NCI-H774 (cell line): ENCODE measurements at places on chromosomes 7 and 10.

DNA sequence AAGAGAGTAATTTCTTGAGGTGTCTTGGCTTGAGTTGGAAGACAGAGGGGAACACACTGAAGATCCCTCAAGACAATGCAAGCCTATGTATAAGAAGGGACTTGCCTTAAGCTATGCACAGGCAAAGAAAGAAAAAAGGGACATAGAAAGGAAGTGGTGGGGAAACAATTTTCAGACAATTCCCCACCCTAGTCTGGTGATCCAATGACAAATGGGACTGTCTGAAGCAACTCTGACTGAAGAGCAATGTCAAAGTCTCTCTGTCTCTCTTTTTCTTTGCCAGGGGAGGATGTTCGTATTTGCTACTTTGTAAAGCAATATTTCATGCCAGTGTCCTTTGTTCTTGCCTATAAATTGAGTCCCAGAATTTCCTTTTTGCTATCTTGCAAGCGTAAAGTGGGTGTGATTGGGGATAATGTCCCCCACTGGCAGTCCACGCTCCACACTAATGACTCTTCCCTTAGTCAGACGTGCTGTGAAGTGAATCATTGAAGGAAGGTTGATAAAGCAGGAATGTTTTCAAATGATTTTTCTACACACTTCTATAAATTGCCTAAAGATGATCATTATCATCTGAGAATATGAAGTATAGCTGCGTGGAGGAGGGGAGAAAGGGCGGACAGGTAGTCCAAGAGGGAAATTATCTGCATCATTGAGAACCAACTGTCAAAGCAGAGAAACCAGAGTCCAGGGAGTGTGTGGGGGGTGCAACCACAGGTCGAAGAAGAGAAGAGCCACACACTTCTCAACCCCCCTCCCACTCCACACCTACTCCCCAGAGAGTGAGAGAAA is 243.8 kb upstream of the ETV1 start:
- DNase-seq: no peak

GRCh38 chr7:66173856-66174255 is 31.3 kb upstream of the TPST1 start:
- DNase-seq: no peak

DNA sequence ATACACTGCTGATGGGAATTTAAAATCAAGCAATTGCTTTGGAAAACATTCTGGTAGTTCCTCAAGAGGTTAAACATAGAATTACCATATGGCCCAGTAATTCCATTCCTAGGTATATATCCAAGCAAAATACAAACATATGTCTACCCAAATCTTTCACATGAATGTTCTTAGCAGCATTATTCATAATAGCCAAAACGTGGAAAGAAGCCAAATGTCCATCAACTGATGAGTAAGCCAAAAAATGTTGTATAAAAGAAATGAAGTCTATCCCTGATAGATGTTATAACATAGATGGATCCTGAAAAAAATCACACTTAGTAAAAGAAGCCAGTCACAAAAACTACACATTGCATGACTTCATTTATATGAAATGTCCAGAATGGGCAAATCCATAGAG is 893.0 kb downstream of the SORCS3 start:
- no peak for DNase-seq

- DNase-seq: no peak
These were observed 127.7 kb downstream of the ADCY1 start for GRCh38 chr7:45701701-45702510.

- DNase-seq: no peak
These were observed 65.9 kb downstream of the ZNF467 start for GRCh38 chr7:149707448-149707886.

GRCh38 chr7:155963771-155964195 is 151.5 kb upstream of the SHH start:
- DNase-seq: no peak

GRCh38 chr7:99278180-99278579 is 5.5 kb downstream of the MYH16 start:
- no peak for DNase-seq

GRCh38 chr10:115092555-115093285 is 445 bp upstream of the ATRNL1 start:
- no peak for DNase-seq
